Mesenteric fat pad (tissue), 1 donor: ENCODE measurements at places on chromosomes 2 and 18. TPM values are rescaled to one million over a fixed set of nuclear protein-coding genes. Genes with fewer than 3 reads are reported as not detected.

MAP3K19 gene
- not detected for total RNA-seq

SLC19A3 gene
- 349 TPM for total RNA-seq

SERPINB3 gene
- not detected for total RNA-seq

EIF2B4 gene
- total RNA-seq, result 47.0 TPM
